ENCODE measurements at places on chromosomes 16 and 17. TPM values are rescaled to one million over a fixed set of nuclear protein-coding genes. Genes with fewer than 3 reads are reported as not detected.

The KRTAP4-4 gene
- total RNA-seq, result not detected

The HOXB9 gene
- not detected for total RNA-seq

The ACAP1 gene
- total RNA-seq, result under 0.01 TPM

The MFSD6L gene
- under 0.01 TPM for total RNA-seq

The CBFB gene
- total RNA-seq, result 126 TPM

The CRHR1 gene
- total RNA-seq, result not detected

The LPO gene
- total RNA-seq, result not detected

The UTS2R gene
- total RNA-seq, result not detected

The RDM1 gene
- total RNA-seq, result 1.3 TPM

The CCL5 gene
- total RNA-seq, result 2.8 TPM

The SLC38A10 gene
- total RNA-seq, result 56.9 TPM

The ADGRG3 gene
- total RNA-seq, result under 0.01 TPM

The GH1 gene
- total RNA-seq, result not detected

The ENPP7 gene
- total RNA-seq, result not detected

The NTN3 gene
- 0.34 TPM for total RNA-seq

The RBFOX1 gene
- total RNA-seq, result not detected

The C17orf100 gene
- 0.15 TPM for total RNA-seq

The RNF112 gene
- total RNA-seq, result under 0.01 TPM

The BCO1 gene
- total RNA-seq, result 1.5 TPM

The PYY gene
- not detected for total RNA-seq

The SLC2A4 gene
- total RNA-seq, result 0.34 TPM

The AATK gene
- total RNA-seq, result 82.9 TPM

The SMIM36 gene
- not detected for total RNA-seq

The NACA2 gene
- not detected for total RNA-seq

The PLEKHH3 gene
- 6.5 TPM for total RNA-seq

The SDK2 gene
- total RNA-seq, result 0.73 TPM

The CRYM gene
- total RNA-seq, result 1.4 TPM

The KRT9 gene
- total RNA-seq, result not detected

The TEKT1 gene
- total RNA-seq, result not detected

The CES5A gene
- under 0.01 TPM for total RNA-seq

The CCL18 gene
- total RNA-seq, result 3.8 TPM

The ZCCHC14 gene
- 8.8 TPM for total RNA-seq

The SOX9 gene
- total RNA-seq, result 0.34 TPM

The CSH1 gene
- total RNA-seq, result not detected

The TNP2 gene
- not detected for total RNA-seq

The TMEM220 gene
- total RNA-seq, result 4.5 TPM

The ST6GALNAC2 gene
- 205 TPM for total RNA-seq

The MT1F gene
- total RNA-seq, result 3.5 TPM

The ANKFN1 gene
- not detected for total RNA-seq

The HSD11B2 gene
- 0.33 TPM for total RNA-seq

The PHB1 gene
- 214 TPM for total RNA-seq

The NPIPB8 gene
- total RNA-seq, result 0.36 TPM

The OR1E1 gene
- total RNA-seq, result under 0.01 TPM

The ZG16 gene
- total RNA-seq, result not detected
